ENCODE measurements at places on chromosomes 4 and X.

DNA sequence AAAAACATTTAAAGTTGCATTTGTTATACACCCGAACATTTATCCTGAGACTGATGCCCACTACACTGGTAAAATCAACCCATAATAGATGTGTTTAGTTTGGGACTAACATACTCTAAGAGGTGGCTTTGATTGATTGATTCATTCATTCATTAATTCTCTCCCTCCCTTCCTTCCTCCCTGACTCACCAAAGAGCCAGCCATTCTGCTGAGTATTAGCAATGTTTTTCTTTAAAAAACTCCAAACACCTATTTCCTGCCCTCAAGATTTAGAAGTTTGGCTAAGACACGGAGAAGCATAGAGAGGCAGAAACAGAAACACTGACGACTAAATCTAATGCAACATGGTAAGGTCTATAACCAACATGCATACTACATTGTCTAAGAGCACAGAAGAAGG is 88.9 kb downstream of the RASL11B start:
- no peak for DNase-seq

GRCh38 chrX:147476008-147476407 is 435.7 kb upstream of the FMR1 start:
- no peak for DNase-seq

DNA sequence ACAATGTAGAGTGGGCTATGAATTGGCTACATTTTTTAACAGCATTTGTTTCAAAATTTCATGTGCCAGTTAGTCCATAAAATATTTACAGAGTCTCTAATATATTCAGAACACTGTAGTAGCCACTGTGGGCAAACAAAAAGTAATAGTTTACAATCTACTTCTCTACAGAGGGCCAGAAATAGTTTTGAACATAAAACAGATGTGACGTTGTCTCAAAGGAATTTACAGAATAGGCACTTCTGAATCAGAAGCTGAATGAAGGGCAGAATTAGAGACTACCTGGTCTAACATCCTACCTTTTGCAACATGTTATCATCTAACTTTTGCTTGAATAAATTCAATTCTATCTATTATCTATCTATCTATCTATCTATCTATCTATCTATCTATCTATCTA is 811.9 kb upstream of the EPHA5 start:
- DNase-seq, result no peak

DNA sequence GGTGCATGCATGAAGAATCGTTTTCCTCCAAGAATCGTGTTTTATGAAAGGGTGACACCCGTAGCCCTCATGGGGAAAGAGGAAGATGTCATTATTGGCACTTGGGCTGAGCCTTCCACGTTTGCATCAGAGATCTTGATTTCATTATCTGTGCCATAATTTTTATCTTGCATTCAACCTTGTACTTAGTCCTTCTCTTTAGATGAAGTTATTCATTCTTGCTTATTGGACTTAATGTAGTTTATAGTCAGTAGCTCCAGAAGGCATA is 66.8 kb downstream of the GAB1 start:
- no peak for DNase-seq

- no peak for DNase-seq
These were observed 412.6 kb downstream of the RAPGEF2 start for GRCh38 chr4:159515314-159516025.

- DNase-seq, result no peak
These were observed 52.1 kb downstream of the NDST3 start for GRCh38 chr4:118086344-118086743.

DNA sequence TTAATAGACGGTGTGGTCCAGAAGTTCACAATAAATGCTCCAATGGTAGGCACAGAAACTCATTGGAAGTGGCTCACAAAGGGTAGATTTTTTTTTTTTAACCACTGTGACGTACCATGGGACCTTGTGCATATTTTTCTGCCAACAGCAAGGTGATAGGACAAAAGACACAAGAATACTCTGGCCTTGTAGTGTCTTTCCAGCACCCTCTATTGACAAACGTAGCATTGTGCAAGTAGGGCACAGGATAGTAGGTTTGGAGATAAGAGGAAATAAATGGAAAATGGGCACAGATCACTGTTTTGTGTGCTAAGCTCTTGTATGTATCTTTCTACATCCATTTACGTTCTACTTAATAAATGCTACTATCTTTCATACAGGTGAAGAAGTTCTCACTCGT is 2054.9 kb downstream of the PCDH7 start:
- DNase-seq, result no peak

- no peak for DNase-seq
These were observed 1192.1 kb upstream of the PRKX start for GRCh38 chrX:4905576-4905975.
